ENCODE measurements at places on chromosomes 1 and 21.

DNA sequence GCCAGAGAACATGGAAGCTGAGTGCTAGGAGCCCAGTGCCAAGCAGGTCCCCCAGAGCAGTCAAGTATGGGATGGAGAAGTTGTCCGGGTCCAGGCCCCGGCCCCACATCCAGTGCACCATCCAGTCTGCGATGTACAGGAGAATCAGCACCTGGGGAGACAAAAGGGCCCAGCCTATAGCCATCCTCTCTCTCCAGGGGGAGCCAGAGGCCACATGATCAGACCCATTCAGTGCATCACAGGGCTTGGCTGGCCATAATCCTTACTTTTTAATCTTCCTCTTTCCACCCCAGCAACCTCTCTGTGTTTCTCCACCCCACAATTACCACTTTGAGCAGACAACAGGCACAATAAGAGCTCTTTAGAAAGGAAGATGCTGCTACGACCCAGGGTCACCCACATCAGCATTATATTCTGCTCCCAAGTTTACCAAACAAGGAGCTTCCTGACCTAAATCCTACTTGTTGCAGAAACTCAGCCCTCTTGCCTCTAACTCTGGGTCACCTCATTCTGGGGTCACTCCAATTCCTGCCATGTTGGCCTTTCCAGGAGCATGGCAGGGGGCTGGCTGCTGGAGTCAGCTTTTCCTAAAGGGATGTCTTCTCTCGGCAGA lies 16.4 kb upstream of the RAB29 start:
- DNase-seq = peak; percentile 47

- no peak for DNase-seq
Observed at GRCh38 chr1:5753549-5754421, 238.4 kb downstream of the NPHP4 start.

DNA sequence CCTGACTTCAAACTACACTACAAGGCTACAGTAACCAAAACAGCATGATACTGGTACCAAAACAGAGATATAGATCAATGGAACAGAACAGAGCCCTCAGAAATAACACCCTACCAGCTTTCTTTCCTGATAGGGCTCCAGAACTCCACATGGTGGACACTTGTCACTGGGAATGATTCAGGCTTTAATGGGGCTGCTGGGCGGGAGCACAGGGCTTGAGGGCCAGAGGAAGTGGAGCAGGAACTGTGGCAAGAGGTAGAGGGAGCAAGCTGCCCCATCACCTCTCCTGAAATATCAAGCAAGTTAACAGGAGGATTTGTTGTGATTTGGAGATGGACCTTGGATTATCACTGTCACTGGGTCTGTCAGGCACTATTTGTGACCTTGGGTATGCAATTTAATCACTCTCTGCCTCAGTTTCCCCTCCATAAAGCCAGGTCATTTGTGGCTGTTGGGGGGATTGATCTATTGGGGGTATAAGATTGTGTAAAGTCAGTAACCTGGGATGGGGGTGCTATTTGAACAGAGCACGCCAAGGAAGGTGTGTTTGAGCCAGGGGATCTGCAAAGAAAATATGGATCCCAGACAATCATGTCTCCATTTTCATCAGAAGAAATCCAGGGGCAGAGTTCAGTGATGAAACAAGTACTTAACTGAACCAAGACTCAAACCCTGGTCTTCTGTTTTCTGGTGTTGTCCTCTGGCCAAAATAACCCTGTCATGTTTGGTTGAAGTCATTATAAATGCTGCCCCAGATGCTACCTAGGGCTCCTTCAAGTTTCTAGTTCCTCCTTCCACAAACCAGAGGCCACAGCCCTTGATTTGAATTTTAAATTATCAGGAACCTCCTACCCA lies 25.2 kb downstream of the ETS2 start:
- DNase-seq = no peak

- DNase-seq = no peak
Observed at GRCh38 chr1:92752719-92753118, 32.2 kb downstream of the EVI5 start.

Data from naive B cell (primary cell).